ENCODE measurements at places on chromosomes 2 and 18.
A peak's percentile ranks its signal among the peaks of the same experiment; 100 is the strongest.

DNA sequence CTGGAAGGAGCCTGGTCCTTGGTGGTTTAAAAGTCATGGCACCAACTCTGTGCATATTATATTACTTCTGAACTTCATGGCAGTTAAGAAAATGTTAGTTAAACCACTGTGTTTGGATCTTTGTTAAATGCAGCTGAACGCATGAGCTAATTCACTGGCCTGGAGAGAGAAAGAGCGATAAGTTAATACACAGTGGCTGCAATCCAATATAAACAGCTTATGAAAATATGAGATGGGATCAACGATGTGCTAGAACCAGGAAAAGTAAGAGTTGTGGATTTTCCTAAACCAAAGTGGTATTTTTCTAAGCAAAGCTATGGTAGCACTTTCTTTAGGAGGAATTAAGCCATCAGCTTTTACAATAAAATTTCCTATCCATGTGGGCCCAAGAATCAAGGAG lies 326.7 kb downstream of the MTX2 start:
- no peak for DNase-seq

- DNase-seq: peak; percentile 38
These were observed 559 bp downstream of the MYL12A start for GRCh38 chr18:3248062-3248657.

GRCh38 chr2:55916473-55917049 lies 7.0 kb downstream of the EFEMP1 start:
- no peak for DNase-seq

DNA sequence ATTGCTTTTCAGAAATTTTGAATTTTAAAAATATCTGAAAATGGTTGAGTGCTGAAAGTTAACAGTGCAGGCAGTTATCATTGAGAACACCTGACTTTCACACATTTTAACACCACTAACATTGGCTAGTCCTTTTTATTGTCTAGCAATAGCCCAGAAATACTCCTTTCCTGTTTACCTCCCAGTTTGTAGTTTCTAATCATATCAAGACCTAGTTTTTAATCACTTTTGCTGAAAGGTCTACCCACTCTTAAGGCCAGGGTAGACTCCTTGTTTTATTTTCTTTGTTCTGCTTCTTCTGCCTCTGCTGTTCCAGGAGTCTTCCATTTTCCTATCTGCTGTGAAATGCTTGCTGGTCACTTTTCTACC lies 72.1 kb downstream of the UBE2E3 start:
- DNase-seq: no peak

GRCh38 chr2:192584976-192585375 lies 390.2 kb upstream of the TMEFF2 start:
- no peak for DNase-seq

GRCh38 chr2:147420517-147420916 lies 424.3 kb upstream of the ACVR2A start:
- DNase-seq: no peak

- no peak for DNase-seq
These were observed 33.9 kb downstream of the PPP3R1 start for GRCh38 chr2:68218343-68218901.

DNA sequence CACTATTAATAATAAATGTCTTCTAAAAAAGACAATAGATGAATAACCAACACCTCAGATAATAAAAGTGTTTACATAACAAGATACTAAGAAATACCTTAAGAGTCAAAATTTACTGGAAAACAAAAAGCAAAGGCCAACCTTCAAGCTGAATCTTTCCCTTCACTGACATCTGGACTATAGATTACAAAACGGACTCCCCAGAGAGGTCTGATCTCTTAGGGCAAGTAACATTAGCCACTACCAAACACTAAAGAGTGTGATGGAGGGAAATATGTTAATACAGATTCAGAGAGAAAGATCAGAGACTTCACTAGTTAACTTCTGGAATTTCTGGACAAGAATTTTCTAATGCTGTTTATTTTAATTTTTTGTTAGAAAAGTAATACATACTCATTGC lies 13.9 kb downstream of the CLASP1 start:
- DNase-seq: no peak

Data from CD4-positive, alpha-beta T cell treated with Interleukin-17A for 1 hour (primary cell).